ENCODE measurements at places on chromosomes 11 and 22.

DNA sequence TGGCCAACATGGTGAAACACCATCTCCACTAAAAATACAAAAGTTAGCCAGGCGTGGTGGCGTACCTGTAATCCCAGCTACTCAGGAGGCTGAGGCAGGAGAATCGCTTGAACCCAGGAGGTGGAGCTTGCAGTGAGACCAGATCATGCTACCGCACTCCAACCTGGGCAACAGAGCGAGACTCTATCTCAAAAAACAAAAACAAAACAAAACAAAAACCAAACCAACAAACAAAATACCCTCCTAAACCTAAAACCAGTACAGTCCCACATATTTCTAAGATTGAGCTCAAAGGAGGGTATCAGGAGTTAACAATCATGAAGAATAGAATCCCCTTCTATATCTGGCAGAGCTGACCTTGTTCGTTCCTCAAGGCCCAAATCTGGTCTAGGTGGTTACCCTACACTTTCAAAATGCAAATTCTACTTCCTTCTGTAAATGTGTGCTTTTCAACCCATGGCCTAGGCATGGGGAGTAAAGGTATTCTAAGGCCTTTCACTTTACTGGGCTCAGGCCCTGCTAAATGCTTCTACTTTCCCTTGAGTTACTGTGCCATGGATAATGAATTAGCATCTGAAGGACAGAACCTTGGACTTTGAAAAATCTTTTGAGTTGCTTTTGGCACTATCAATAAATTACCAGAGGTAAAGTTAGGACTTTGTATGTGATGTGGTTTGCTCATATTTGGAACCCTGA, 10.4 kb upstream of the PPP2R1B start:
- DNase-seq: no peak

DNA sequence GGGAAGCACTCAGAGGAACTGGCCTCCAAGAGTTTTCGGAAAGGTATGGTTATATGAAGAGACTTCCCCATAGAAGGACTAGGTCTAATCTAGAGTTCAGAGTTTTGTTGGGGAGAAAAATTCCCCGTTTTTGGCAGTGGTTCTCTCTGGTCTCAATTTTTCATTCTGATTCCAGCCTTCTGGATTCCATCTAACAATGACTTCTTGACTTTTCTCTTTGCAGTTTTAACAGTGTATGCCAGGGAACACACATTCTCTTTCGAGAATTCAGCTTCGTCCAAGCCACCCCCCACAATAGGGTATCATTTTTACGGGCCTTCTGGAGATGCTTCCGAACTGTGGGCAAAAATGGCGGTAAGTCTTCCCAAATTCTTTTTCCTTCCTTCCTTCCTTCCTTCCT, 115.6 kb downstream of the CSTPP1 start:
- no peak for DNase-seq

DNA sequence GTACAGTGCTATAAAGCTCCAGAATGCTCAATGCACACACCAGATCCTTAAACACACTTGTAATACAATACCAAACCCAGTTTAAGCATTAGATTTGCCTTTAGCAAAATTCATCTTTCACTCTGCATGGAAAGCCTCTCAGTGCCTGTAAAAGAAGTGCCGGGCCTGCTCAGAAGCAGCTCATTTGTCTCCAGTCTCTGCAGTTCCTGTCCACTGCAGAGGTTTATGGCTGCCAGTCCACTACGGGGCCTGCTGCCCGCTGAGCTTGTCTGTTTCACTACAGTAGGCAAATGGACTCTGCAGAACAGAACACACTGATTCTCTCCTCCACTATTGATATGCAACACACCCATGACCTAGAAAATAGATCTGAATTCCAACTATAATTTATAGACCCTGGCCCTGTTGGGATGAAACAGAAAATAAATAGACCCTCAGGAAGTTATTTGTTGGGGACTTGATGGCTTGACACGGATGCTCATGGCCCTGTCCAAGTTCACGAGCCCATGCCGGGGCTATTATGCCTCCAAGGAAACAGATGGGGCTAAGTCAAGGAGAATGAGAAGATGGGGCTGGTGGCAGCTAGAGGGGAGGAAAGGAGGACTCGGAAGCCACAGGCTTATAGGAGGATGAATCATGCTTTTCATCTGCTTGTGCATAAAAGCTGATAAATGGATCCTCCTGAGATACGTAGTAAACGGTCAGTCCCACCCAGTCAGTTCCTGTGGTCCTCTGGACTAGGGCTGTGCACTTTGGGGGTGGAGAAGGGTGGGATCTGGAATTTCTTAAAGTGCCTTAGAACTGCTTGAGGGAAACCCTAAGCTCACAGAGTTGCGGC, 416.8 kb upstream of the TENM4 start:
- DNase-seq: no peak

DNA sequence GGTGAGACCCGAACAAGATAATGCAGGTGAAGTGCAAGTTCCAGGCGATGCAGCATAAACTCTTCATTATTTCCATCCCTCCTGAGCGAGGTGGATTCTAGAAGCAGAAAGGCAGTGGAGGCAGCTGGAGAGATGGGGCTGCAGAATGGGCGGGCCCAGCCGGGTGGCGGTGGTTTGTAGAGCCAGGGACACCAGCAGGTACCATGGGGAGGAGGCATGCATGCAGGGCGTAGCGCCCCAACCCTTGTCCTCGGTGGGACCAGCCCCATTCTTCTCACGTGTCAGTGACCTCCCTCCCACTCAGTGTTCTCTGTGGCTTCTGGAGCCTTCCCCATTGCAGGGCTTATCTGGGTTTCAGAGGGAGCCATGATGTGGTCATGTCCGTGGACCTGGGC, 38.0 kb downstream of the MPPED1 start:
- no peak for DNase-seq

DNA sequence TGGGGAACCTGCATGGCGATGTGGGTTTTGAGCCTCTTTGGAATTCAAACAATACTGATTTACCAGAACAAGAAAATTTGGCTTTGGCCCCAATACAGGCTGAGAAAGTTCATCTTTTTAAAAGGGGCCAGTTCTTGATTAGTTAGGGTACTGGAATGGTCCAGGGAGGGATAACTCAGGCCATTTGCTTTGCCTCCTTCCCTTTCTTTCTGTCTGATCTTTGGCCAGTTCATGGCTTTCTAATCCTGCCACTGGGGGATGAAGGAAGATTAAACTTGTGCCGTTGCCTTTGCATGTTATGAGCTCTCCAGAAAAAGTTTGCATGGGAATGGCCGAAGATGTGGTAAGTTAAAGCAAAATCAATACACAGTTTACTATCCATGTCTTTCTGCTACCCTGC, 78.4 kb downstream of the ADAMTS15 start:
- no peak for DNase-seq

Data from fibroblast of skin of right biceps (primary cell).